Substantia nigra (tissue), 51 donors: ENCODE measurements at places on chromosomes 1 and 21.

- no peak for DNase-seq
Measured at GRCh38 chr1:27095576-27095975, 59.3 kb downstream of the SLC9A1 start.

GRCh38 chr21:41429925-41430491 is 4.0 kb downstream of the MX1 start:
- no peak for DNase-seq

DNA sequence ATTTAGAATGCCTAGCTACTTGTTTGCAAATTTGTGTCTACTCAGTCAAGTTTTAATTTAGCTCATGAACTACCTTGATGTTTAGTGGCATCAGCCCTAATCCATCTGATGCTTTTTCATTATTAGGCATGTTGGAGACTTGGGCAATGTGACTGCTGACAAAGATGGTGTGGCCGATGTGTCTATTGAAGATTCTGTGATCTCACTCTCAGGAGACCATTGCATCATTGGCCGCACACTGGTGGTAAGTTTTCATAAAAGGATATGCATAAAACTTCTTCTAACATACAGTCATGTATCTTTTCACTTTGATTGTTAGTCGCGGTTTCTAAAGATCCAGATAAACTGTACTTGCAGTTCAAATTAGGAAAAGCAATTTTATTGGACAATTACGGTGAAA is 7.6 kb downstream of the SOD1 start:
- no peak for DNase-seq

- DNase-seq = no peak
Measured at GRCh38 chr1:201882665-201883132, 6.0 kb upstream of the SHISA4 start.

- DNase-seq = no peak
Measured at GRCh38 chr21:45027241-45028196, 46.9 kb upstream of the ADARB1 start.

GRCh38 chr1:71780681-71781080 is 501.7 kb downstream of the NEGR1 start:
- DNase-seq = no peak

GRCh38 chr1:212651521-212651920 is 43.0 kb downstream of the ATF3 start:
- no peak for DNase-seq

DNA sequence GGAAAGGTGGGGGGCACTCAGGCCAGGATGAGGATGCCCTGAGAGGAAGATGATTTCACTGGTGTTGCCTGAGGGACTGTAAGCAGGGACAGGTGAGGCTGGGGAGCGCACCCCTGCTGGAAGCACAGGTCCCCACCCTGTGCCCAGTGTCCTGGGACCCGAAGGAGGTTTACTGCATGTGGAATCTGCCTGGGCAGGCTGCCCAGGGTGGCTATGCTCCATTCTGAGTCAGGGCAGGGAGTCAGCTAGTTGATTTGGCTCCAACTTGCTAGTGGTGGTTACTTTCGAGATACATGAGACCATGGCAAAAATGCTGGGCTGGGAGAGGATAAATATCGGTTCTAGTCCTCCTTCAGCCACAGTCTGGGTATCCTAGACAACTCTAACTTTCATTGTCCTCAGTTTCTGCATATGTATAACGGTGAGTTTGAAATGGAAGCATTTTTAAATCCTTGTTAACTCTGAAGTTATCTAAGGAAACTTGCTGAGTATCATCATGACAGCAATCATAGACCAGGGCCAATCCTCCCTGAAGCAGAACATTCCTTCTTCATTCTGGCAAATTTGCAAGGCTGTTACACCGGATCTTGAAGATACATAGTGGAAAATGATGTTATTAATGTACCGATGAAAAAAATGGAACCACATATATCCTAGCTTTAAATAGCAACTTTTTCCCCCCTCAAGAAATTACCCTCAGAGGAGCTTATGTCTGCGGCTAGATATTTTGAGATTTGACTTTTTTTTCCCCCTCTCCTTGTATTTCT is 7.7 kb downstream of the TLR5 start:
- no peak for DNase-seq

DNA sequence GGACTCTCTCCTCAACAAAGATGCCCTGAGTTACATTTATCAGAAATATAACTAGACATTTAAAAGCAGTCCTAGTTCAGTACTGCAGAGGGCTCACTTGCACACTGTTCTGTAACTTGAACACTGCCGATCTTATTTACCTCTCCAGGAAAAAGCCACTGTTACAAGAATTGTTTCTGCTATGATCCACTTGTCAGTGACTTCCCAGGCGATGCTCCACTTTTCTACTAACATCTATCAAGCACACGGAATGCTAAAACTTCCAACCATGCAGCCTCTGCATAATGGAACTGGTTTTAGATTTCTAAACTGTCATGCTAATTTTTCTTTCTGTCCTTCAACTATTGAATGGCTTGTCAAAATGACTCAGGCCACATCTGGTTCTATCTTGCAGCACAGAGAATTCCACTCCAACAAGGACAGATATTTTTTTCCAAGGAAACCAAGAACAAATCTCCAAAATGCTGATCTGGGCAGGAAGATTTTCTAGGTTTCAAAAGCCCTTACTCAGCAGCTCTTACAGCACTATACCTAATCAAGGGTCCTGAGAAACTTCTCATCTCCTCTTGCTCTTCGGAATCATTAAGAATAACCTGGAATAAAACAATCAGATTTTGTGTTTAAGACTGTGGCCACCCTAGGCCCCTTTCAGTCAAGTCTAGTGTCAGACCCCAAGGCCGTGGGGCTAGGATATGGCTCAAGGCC is 9.9 kb downstream of the SEC16B start:
- DNase-seq = no peak

- peak; percentile 43 for DNase-seq
Measured at GRCh38 chr1:234535763-234536515, 57.0 kb upstream of the TARBP1 start.

- DNase-seq = no peak
Measured at GRCh38 chr1:161311595-161312181, 1.9 kb upstream of the MPZ start.

DNA sequence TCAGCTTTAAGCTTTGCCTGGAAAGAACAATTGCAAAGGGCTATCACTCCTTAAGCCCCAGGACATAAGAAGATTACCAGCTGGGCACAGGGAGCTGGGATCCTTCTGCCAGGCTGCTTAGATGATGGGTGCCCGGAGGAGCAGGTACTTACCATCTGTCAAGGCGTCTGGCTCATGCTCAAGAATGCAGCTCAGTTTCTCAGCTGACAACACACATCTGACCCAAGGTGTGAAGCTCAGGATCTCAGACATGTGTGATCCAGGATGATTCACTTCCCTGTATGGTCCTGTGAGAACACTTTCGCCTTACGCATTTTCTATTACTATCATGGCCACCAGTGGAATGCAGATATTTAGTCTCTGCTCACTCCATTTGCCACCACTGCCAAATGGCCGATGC is 14.7 kb upstream of the DISC1 start:
- DNase-seq = no peak

- DNase-seq = peak; percentile 53
Measured at GRCh38 chr1:6246497-6247467, 2.8 kb downstream of the HES3 start.

DNA sequence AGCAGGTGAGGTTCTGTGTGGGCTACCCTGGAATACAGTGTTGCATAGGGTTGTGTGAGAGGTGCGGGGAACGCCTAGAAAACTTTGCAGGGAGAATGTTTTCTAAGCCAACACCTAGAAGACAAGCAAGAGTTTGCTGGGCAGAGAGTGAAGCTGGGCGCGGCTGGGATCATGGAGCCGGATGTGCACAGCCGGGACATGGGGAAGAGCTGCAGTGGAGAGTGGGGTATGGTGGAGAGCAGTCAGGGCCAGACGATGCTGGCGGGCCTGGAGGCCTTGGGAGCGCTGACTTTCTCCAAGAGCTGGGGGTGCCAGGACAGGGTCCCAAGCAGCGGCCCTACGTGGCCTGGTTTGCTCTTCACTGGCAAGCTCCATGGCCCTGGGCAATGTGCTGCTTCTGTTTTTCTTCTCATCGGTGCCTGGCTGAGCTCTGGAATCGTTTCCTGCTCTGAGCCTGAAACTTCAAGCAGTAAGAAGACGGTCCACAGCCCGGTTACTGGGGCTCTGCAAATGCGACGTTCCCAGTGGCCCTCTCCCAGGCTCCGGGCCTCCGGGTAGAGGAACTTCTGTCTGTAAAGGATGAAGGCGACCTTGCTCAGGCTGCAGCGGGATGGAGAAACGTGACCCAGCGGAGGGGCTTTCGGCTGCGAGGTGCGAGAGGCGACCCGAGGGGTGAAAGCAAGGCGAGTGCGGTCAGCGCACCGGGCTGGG is 51.9 kb upstream of the CD34 start:
- peak; percentile 83 for DNase-seq

- DNase-seq = no peak
Measured at GRCh38 chr1:176735201-176735600, 272.2 kb downstream of the PAPPA2 start.

- DNase-seq = no peak
Measured at GRCh38 chr1:23565776-23566175, 6.5 kb upstream of the ID3 start.
